Fibroblast of skin of right quadriceps (primary cell): ENCODE measurements at places on chromosomes 3 and 15.
A peak's percentile ranks its signal among the peaks of the same experiment; 100 is the strongest.

DNA sequence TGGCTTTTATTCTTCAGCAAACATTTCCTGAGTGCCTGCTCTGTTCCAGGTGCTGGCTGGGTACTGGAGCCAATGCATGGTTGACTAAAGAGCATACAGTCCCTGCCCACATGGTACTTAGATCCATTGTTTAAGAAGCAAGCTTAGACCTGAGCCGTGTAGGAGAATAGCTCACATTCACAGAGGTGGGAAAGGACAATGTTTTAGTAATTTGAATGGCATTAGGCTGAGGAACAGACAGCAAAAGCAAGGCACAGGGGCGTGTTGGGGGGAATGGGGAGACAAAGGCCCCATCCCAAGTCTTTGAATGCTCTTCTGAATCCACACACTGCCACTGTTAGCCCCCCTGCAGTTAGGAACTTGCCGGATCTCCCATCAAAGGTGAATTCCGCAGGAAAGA, 388.2 kb upstream of the RGMA start:
- no peak for DNase-seq

DNA sequence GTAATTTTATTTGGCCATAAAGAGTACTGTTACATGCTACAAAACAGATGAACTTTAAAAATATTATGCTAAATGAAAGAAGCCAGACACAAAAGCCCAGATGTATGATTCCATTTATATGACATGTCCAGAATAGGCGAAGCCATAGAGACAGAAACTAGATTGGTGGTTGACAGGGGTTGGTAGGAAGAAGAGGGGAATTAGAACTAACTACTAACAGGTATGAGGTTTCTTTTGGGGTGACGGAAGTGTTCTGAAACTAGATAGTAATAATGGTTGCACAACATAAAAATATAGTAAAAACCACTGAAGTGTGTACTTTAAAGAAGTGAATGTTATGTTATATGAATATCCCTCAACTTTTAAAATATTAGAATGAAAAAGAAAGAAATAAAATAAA, 66.1 kb downstream of the GBE1 start:
- no peak for DNase-seq

GRCh38 chr15:74167891-74168331, 5.6 kb upstream of the ISLR start:
- no peak for DNase-seq

DNA sequence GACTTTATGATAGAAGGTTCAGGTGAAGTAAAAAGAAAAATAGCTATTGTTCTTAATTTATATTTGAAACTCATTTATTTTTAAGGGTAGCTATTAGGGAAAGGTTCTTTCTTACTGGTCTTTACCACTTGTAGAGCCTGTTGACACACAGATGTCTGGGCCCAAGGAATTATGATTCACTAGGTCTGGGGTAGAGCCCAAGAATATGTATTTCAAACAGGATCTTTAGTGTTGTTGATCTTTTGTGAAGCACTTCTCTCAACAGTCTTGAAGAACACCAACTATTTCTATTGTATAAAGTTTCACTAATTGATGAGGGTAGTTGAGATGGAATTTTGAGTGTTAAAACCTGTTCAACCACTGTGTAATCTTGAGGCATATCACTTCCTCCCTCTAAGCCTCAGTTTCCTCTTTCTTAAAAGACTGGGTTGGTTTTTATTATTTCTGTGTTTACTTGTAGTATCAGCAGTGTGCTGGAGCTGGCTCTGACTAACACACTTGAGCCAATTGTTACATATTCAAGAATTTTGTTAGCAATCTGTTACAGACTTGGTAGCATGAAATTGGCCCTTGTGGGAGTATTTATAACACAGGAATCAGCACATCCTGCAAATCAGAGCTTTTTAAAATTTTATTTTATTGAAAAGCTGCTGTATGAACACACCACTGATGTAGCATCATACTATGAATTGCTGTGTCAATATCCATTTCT, 155.9 kb downstream of the RBMS3 start:
- no peak for DNase-seq

- peak; percentile 20 for DNase-seq
Measured at GRCh38 chr15:41487802-41488201, 5.9 kb upstream of the ITPKA start.

- peak; percentile 89 for DNase-seq
Measured at GRCh38 chr15:25790000-25790660, 73.0 kb downstream of the ATP10A start.

- no peak for DNase-seq
Measured at GRCh38 chr15:68434021-68434420, 2.1 kb upstream of the ITGA11 start.

- peak; percentile 91 for DNase-seq
Measured at GRCh38 chr15:58856086-58856485, 77.4 kb downstream of the SLTM start.

DNA sequence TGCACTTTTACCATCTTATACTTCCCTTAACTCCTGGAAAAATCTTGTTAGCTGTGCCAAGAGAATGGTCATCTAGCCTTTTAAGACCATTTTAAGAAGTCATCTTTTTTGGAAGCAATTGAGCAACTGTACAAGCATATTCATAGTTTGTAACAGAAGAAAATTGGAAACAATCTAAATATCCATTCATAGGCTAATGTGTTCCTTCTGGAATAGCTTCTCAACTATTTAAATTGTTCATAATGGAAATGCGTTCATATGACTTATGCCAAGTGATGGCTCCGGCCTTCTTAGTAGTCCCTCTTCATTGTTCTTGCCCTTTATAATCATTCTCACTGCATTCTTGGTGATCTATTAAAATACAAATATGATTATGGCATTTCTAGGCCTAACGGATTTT, 17.4 kb upstream of the OSBPL11 start:
- DNase-seq = no peak

DNA sequence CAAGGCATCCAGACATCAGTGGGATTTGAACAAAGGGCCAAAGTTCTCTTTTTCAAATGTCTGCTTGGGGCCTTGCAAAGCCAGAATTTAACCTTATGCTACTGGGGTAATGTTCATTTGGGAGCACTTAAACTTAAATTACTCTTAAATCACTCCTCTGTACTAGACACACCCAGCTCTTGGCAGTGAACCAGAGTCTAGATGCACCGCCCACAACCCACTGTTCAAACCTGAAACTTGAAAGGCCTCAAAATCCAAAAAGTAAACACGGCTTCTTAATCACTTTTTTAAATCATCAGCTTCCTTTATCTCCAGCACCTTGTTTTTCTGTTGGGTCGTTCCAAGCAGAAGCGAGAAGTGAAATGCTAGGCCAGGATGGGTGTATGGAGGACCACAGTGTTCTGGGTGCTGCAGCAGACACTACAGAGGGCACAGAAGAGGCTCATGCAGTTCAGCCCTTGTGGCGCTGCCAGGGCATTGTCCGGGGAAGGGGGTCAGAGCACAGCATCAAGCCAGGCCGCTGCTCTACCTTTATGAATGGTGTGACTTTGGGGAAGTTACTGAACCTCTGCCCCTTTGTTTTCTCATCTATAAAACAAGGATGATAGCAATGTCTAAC, 28.8 kb downstream of the MECOM start:
- DNase-seq = no peak

DNA sequence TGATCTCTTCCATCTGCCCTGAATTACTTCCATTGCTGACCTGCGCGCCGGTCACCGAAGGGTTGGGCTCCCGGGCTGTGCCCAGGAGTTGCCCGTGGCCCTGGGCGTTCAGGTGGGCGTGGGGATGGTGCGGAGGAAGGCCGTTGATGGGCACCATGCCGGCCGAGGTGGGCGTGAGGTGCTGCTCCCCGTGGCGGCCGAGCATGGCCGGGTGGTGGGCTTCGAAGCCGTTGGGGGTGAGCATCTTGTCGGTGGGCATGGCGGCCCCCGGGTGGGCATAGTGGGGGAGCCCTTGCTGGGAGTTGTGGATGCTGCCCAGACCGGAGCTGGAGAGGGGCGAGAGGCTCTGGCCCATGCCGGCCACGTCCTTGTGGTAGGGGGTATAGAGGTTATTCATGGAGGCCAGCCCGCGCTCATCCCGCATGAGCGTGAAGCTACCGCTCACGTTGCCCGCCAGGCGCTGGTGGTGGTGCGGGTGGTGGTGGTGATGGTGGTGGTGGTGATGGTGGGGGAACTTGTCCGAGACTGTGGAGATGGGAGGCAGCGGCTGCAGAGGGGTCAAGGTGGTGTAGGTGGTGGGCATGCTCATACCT, 1.0 kb downstream of the ONECUT1 start:
- no peak for DNase-seq

DNA sequence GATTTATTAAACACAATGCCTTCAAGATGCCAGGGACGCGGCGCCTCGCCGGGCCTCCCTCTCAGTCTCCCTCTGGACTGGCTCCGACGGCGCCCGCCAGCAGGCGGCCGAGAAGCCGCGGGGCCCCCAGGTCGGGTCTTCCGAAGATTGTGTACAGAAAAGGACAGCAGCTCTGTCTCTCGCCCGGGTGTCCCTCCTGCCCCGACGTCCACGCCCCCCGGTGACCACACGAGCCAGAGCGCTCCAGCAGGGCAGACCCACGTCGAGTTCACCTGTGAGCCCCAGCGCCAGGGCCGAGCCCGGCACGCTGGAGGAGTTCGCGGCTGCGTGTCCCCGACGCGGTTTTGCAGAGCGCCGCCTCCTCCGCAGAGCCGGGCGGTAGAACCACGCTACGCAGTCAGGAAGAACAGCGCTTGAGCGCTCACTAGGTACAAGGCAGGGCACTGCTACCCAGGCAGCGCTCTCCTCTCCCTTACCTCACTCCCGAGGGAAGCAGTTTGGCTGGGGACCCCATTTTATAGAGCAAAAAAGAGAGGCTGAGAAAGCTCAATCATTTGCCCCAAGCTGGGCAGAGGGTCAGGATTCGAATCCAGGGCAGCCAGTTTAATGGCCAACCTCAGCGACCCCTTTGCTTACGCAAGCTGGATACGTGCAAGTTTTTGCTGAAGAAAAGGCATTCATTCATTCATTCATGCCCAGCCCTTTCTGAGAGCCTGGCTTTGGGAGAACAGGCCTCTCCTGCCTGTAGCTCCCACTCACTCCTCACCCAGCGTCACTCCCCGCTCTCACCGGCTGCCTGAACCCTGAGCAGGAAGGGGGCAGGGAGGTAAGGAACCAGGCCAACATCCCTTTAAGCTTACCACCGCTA, 3.0 kb upstream of the TLE3 start:
- DNase-seq = peak; percentile 83

GRCh38 chr3:167885277-167885676, 149.8 kb downstream of the SERPINI1 start:
- DNase-seq = no peak

DNA sequence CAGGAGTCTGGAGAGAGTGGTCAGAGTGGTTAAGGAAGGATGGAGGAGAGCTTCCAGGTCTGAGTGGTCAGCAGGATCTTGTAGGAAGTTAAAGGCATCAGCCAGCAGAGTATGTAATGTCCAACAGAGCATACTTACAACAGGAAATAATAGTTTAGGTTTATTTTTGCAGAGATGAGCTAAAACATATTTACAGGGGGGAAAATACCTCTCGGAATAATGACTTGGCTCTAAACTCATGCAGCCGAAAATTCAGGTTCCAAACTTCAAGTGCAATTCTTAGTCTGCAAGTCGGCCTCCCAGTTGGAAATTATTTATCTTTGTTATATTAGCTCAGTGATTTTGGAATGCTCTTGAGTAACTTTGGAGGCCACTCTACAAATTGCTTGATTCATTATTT, 385.0 kb upstream of the C2CD4B start:
- no peak for DNase-seq

- no peak for DNase-seq
Measured at GRCh38 chr15:56871867-56872266, 46.6 kb upstream of the TCF12 start.

GRCh38 chr15:76161153-76162035, 101.6 kb downstream of the TMEM266 start:
- DNase-seq = no peak

DNA sequence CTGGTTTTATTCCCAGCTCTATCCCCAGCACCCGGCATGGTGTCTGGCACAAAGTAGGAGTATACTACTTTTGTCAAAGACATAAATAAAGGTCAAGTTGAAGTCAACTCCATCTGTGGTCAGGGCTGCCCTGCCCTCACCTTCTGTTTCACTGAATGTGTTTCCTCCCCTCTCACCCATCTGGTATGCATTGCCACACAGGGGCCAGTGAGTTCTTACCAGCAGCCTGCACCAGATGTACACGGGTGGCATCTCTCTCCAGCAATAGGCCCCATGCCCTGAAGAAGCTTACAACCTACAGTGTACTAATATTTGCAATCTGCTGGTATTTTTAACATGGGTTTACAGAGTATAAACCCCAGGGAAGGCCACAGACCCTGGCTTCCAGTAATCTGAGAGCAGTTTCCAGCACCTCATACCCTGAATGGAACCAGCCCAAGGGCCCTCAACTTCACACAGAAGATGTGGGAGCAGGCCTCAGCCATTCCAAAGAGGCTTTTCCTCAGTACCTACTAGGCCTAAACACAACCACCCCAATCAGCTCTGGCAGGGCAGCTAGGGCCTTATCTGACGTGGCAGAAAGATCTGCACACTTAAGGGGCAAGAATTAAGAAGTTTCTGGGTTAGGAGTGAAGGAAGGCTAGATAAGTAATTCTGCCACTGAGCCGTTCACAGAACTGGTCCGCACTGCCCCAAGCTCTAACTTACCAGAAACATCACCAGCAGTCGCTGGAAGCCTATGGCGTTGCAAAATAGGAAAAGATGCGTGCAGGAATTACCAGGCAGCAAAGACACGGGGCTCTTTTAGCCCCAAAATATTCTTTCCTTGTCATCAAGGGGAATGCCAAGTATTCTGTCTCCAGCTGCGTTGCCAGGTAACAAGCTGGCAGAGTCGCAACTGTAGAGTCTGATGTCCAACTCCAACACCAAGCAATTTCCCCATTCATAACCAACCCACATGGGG, 2.1 kb downstream of the IDH2 start:
- DNase-seq = peak; percentile 52

- DNase-seq = no peak
Measured at GRCh38 chr15:63008333-63009049, 34.1 kb upstream of the TPM1 start.

DNA sequence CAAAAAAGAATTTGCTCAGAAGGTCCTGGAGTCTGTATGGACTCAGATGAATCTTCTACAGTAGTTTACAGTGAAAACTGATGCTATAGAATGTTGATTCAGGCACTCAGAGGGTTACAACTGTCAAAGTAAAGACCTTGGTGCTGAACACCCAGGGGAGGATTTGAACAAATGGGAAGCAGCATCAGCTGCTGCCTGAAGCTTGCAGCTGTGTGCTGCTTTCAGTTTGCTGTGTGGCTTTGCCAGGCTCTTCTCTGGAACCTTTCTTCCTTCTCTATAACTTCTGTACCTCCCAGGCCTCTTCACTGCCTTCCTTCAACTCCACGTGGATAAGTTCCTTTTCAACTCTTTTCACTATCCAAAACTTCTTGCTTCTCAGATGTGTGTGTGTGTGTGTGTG, 214.2 kb downstream of the GRM7 start:
- no peak for DNase-seq

DNA sequence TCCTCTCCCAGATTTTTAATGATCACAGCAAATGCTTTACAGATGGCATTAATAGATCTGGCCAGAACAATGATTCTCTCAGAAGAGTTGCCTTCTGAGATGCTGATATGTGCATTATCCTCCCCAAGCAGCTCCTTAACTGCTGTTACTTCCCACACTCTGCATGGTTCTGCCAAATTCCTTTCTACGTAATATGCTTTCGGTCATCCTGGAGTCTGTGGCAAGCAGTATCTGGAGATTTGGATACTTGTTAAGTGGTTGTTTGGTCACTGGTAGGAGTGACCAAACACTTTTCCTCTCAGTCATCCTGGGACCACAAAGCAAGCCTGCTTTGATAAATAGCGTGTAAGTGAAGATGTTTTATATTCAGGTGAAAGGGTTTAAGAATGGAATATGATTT, 71.1 kb upstream of the CCNL1 start:
- peak; percentile 52 for DNase-seq
